Activated T-cell treated with anti-CD3 and anti-CD28 coated beads for 24 hours (primary cell): ENCODE measurements at places on chromosomes 6 and 20.

- no peak for DNase-seq
Observed at GRCh38 chr6:160457823-160458222, 109.6 kb downstream of the SLC22A3 start.

- DNase-seq: no peak
Observed at GRCh38 chr6:69007781-69008180, 372.7 kb downstream of the ADGRB3 start.

- DNase-seq: no peak
Observed at GRCh38 chr20:53964501-53965253, 105.7 kb downstream of the BCAS1 start.

GRCh38 chr6:11229655-11230046 is 2.8 kb downstream of the NEDD9 start:
- DNase-seq: no peak

DNA sequence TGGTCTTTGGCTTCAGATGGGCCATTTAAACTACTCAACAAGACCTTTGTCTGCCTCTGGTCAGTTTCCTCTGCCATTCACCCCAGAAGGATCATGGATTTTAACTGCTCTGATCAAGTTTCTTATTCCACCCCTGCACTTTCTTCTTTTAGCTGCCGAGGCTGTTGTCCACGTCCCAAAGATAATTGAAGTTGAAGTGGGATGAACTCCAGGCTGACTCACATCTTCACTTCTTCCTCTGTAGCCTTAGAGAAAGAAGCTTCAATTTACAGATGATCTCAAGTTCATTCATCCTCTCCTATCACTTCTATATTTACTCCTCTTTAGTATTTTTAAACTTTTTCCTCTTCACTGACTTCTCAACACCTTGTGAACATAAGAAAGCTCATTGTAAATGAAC is 651.6 kb downstream of the UTRN start:
- DNase-seq: no peak

GRCh38 chr20:5722927-5723326 is 27.3 kb upstream of the SHLD1 start:
- DNase-seq: no peak

DNA sequence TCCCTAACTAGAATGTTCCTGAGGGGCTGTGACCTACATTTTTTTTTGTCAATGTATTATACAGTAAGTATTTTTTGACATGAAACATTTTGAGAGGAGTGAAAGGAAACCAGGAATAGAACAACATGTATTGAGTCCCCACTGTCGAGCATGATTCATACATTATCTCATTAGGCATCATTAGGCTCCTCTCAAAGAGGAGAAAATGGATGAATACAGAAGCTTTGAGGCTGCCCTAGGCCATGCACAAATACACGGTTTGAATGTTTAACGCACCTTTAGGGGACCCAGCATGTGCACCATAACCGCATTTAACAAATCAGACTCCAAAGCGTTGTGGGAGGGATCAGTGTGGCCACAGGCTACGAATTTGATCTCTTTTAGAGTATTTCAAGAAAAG is 87.8 kb downstream of the TBXT start:
- no peak for DNase-seq

- no peak for DNase-seq
Observed at GRCh38 chr20:5551621-5552020, 198.6 kb upstream of the SHLD1 start.

GRCh38 chr20:4161401-4162251 is 146.3 kb upstream of the RNF24 start:
- DNase-seq: no peak

- peak; percentile 58 for DNase-seq
Observed at GRCh38 chr6:593139-593906, 63.6 kb downstream of the HUS1B start.

- no peak for DNase-seq
Observed at GRCh38 chr20:58022711-58023110, 205.7 kb downstream of the ANKRD60 start.

DNA sequence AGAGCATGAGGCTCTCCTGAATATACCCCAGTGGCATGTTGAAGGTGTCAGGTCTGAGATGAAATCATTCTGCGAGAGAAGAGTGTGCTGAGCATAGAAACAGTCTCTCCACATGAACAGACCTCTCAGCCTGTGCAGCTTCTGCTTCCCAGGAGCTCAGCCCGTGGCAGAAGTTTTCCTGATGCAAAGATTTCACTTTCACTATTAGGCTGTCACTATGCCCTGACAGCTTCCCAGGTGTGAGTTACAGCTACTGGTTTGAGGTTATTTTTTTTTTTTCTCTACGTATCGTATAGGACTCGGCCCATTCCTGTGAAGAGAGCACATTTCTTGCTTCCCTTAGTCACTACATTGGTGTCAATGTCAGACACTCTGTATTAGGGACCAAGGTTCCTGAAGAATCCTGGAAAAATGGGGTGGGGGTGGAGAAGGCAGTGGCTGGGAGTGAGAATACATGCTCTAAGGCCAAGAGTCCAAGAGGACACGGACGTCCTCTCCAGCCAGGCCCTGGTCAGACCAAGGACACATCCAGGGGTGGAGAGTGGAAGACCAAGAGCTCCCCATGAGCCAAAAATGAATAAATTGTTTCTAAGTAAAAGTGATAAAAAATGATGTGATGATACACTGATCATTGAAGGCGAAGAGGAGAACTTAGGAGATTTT is 121.2 kb upstream of the AKAP12 start:
- no peak for DNase-seq

DNA sequence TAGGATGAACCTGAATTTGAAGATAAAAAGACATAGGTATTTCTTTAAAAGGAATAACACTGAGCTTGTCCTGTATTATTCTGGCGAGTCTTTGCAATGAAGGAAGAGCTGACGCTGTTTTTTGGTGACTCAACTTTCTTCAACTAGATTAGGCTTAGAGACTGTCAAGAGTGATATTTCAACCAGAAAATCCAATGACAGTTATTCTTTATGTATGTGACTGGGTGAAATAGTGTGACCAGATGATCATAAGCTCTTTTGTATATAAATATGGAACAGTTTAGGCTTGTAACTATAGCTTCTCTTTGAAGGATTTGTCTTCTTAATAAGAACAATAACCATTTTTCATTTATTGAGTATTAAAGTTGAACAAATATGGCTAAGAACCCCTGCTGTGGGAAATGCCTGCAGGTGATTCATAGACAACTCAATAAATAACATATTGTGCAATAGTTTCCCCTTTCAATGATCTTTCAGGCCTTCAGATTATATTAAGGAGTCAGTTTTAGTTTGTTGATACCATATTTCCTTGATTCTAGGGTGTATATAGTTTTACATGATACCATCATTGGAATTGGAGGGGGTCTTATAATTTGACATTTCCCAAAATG is 265.6 kb upstream of the JAG1 start:
- DNase-seq: no peak

DNA sequence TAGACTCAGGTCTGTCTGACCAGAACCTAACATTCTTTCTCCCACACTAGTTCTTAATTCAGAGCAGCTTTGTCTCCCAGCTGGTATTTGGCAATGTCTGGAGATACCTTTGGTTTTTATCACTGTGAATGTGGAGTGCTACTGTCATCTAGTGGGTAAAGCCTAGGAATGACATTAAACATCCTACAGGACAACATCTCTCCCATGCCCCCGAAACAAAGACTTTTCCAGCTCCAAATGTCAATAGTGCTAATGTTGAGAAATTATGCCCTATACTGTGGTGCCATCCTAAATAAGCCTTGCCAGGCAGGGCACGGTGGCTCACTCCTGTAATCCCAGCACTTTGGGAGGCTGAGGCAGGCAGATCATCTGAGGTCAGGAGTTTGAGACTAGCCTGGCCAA is 4.2 kb upstream of the TTPAL start:
- DNase-seq: no peak

GRCh38 chr20:37991908-37992307 is 41.3 kb downstream of the TTI1 start:
- DNase-seq: no peak

DNA sequence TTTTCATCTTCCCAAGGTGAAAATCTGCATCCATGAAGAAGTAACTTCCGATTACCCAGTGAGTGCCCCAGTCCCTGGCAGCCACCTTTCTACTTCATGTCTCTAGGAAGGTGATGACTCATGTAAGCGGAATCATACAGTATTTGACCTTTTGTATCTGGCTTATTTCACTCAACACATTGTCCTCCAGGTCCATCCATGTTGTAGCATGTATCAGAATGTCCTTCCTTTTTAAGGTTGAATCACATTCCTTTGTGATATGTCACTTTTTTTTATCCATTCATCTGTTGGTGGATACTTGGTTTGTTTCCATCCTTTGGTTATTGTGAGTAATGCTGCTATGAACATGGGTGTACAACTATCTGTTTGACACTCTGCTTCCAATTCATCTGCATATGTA is 176.3 kb upstream of the CDYL start:
- DNase-seq: no peak

GRCh38 chr20:13841206-13841605 is 56.4 kb downstream of the NDUFAF5 start:
- no peak for DNase-seq

DNA sequence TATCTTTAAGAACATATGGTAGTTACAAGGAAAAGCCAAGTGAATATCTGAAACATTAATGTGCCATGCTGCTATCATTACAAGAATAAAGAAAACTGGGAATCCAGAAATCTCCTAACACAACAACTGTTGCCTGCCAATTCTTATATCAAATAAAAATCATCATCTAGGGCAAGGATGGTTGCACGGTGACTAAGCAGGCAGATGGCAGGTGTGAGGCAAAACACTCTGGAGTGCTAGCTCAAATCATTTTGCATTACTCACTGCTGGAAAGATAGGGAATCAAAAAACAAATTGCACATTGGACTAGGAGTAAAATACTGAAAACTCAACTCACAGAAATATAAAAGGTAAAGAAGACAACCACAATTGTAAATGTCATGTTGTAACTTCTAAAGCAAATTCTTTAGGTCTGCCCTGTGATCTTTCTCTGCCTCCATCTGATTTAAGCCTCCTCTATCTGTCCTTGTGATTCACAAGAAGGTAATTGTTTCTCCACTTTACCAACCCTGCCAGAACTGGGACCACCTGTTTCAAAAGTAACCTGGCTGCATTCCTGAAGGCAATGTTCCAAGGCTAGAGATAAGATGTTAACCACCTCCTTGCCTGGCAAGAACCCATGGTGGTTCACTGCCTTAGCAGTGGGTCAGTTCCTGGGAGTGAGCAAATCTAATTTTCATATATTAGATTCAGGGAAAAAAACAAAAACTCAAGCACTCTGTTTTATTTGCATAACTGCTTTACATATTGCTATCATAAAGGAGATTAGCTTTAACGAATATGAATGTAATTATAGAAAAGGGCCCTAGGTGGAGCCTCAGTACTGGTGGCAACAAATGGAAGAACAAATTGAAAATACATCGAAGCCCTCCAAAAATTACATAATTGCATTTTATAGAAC is 33.1 kb upstream of the LCA5 start:
- no peak for DNase-seq

DNA sequence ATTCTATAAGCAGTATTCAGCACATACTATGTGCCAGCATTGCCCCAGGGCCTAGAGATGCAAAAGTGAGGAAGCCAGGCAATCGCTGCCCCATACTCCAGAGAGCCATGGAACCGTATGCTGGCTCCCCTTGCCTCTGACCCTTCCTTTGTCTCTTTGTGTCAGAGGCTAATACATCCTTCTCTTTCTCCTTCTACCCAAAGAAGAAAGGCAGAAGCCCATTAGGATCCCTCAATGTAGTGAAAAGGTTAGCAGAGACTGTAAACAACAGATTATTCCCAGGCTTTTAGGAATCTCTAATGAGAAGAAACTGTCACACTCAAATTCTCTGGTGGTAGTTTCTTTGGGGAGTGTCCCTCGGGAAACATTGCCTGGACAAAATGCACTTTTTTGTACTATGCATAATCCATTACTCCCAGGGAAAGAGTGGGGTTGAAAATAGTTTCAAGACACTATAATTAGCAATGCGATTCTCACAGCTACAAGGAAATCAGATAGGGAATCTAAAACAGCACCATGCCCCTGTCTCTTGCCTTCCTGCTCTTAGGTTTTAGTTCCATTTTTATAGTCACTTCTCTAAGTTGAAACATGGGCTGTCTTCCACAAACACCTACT is 325.2 kb upstream of the CNR1 start:
- DNase-seq: no peak

DNA sequence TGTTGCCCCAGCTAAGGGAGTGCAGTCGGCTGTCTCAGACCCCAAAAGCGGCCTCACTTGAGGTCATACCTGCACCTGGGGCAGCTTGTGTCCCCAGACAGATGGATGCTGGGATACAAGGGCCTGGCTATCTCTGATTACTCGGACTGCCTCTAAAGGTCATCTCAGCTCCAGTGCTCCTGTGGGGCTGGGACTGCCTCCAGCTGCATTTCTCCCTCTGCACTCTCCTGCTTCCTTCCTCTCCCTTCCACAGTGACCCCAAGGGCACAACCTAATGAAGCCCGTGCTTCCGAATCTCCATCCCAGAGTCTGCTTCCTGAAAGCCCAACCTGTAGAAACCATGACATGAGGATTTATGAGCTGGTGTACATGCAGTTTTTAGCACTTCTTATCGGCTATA is 22.8 kb upstream of the OCSTAMP start:
- no peak for DNase-seq

GRCh38 chr20:1397710-1398109 is 4.9 kb upstream of the FKBP1A start:
- DNase-seq: no peak

- DNase-seq: no peak
Observed at GRCh38 chr20:62284448-62284847, 18.3 kb upstream of the ADRM1 start.

DNA sequence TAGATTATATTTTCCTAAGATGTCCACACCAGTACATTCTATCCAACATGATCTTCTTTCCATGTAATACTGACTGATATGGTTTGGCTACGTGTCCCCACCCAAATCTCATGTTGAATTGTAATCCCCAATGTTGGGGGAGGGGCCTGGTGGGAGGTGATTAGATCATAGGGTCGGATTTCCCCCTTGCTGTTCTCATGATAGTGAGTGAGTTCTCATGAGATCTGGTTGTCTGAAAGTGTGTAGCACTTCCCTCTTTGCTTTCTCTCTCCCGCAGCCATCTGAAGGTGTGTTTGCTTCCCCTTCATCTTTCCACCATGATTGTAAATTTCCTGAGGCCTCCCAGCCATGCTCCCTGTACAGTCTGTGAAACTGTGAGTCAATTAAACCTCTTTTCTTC is 12.2 kb upstream of the HBS1L start:
- DNase-seq: no peak

DNA sequence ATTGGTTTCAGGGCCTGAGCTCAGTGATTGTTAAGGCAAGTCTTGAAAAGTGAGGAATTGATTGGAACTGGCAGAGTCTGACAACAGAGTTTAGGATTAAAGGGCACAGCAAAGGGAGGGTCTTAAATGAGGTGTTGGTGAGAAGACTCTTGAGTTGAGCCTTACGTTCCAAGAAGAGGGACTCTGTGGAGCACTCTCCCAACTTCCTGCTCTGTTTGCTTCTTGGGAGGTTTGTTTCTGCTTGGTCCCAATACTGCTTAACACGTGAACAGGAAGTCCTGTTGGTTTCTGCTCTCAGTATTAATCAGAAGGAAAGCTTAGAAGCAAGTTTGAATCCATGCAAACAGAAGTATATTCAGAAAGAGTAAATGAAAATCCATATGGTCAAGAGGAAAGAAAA is 15.6 kb upstream of the SYNDIG1 start:
- no peak for DNase-seq

- no peak for DNase-seq
Observed at GRCh38 chr6:28976677-28977076, 28.4 kb downstream of the ZNF311 start.
